NCI-H1436 (cell line): ENCODE measurements at places on chromosomes 12 and 14.

GRCh38 chr14:87207756-87208155 lies 785.2 kb downstream of the GALC start:
- no peak for DNase-seq

- no peak for DNase-seq
Measured at GRCh38 chr12:2980630-2981029, 21.4 kb downstream of the TEAD4 start.

GRCh38 chr12:30211743-30212142 lies 428.0 kb upstream of the TMTC1 start:
- DNase-seq = no peak

GRCh38 chr14:75941030-75941429 lies 40.8 kb downstream of the TGFB3 start:
- DNase-seq = no peak

DNA sequence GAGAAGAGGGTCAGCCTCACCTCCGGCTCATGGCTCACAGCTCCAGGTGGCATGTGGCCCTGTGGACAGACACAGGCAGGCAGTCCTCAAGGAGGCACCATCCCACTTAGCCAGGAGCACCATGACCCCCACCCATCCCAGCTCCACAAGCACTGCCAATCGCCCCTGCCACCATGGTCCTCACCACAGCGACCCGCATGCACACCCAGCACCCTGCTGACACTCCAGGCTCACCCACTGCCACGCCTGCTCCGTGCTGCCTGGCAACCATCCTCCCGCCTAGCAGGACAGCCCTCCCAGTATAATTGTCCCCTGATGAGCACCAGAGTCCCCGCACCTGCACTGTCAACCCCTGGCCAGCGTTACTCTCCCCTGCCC lies 50.9 kb downstream of the TRPV4 start:
- no peak for DNase-seq

DNA sequence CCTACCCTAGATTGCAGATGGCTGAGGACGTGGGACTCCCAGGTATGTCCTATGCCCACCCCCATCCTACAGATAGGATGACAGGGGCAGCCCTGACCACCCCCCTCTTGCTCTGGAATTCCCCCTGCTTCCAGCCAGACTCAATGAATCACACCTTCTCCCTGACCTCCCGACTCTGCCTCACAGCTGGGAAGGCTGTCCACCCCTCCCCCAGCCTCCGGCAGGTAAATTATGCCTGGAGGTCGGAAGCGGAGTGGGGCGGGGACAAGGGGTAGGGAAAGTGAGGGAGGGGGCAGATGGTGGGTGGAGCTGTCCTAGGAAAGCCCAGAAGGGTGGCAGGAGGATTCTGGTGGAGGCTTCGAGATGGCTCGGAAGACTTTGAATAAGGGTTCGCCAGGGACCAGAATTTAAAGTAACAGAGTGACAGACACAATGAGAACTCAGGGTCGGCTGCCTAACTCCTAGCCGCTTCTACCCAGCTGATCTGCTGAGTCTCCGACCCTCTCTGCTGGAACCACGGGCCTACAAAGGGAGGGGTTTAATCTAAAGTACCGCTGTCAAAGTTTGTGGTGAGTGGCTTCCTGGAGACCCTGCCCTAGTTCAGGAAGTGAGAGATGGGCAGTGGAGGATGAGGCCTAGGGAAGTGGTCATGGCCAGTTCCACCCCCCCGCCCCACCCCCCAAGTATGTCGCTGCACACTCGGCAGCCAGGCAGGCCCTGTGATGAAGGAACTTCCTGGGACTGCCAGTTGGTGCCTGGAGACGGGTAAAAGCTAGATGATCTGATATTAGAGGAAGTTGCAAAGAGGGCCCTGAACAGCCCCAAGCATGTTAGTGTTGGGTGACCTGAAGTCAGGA lies 4.2 kb downstream of the PLEKHG3 start:
- DNase-seq = no peak

GRCh38 chr12:79927772-79928474 lies 7.0 kb downstream of the PPP1R12A start:
- DNase-seq = no peak

DNA sequence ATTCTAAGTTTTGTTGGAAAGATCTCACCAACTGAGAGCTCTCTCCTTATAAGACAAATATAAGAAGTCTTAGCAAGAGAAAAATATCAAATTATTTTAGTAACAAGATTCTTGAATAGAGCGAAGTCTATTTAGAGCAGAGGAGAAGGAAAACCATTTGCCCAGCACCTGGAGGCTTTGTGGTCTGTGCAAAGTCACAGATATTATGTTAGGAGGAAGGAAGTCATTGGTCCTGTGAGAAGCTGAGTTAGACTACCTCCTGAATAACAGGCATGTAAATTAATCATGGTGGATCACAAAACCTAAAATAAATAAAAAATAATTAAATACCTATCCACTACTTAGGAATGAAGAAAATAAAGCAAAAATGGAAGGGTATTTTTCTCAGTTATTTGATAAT lies 38.4 kb upstream of the ATXN7L3B start:
- DNase-seq = no peak

DNA sequence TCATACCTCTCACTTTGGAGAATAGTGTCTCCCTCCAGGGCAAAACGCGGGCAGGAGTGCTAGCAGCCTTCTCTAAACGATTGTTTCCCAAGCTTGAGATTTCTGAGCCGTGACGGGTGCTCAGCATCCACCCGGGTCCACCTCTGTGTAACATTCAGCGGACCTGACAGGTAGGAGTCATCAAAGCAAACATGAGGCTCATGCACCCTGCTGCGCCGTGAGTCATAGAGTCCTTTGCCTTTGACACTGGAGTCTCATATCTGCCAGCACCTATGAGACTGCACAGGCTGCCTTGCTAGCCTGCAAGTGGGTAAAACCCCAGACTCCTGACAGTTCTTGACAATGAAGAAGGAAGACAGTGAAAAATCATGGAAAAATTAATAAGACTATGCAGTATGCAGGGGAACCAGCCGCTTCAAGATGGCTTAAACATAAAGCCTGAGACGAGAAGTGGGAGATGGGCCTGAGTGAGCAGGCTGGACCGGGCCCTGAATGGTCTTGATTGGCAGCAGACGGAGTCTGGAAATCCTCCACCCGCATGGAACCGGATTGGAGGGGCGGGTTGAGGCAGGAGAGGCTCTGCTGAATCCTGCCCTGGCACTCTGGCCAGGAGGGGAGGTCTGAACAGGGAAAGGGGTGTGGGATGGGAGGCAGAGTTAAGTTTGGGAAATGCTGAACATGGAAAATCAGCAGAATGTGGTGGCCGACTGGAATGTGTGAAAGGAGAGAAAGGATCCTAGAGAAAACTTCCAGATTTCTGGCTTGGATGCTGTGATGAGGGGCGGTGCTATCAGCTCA lies 54.2 kb downstream of the LGMN start:
- DNase-seq = no peak

DNA sequence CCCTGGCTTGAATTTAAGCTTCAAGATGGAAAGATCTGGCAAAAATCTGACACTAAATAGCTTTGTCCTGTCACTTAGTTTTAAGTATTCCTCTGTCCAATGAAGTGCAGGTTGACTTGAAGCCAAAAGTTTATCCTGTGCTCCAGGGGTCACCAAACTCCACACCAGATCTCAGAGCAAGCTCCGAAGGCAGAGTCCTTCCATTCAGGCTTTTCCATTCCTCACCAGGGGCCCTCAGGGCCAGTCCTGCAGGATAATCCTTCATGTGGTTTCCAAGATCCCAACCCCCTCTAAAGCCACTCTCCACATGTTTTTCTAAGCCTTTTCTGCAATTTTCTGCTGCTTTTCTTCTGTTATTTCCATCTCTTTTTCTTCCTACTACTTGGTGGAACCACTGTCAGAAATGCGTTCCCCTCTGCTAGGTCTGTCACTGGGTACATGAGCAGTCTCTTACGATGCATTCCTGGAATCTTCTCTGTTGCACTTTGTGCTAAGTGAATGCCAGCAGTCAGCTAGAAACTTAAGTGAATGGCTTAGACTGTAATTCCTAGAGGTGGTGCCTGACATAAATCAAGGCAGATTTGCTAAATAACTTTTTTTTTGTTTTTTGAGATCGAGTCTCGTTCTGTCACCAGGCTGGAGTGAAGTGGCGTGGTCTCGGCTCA lies 251.4 kb downstream of the MSRB3 start:
- no peak for DNase-seq

GRCh38 chr12:90940872-90941499 lies 14.0 kb downstream of the CCER1 start:
- DNase-seq = peak; percentile 10

- no peak for DNase-seq
Measured at GRCh38 chr14:74048281-74048680, 29.1 kb downstream of the BBOF1 start.

- DNase-seq = no peak
Measured at GRCh38 chr12:23333938-23334337, 615.5 kb downstream of the SOX5 start.

DNA sequence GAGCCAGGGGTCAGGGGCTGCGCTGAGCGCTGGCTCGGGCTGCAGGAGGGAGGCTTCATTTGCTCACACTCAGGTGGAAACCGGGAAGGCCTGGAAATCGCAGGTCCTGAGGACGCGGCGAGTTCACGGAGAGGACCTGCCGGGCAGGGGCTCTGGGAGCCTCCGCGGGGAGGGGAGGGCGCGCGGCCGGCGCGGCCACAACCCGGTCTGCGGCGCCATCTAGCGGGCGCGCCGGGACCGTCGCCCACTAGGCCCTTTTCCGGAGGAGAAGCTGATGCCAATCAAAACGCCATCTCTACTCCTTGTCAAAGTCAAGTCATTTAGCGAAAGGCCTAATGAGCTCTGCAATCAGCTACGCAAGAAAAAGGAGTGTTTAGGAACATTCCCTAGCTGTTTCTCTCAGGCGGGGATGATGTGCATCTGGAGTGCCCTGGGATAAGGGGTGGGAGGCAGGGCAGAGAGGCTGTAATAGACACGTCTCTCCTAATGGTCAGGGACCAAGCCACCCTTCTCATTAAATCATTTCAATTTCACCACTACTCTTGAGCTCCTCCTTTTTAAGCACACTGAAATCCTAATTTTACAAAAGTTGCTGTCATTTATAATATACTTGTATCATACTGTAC lies 885.8 kb upstream of the TMEM132C start:
- peak; percentile 27 for DNase-seq

DNA sequence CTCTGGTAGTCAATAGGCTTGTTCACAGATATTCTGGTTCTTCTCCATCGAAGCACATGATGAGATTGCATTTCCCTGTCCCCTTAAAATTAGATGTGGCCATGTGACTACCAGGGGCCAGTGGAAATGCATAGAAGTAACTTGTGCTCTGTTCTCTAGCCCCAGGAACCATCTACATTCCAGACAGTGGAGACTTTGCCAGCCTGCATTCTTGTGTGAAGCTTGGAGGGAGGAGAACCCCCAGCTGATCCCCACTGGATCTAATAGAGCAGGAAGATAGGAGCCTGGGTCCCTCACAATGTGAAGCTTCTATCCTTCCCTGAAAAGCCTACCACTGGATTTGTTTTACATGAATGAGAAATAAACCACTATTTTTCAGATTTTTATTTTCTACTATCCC lies 130.1 kb downstream of the KITLG start:
- DNase-seq = no peak

- DNase-seq = no peak
Measured at GRCh38 chr14:70096866-70097265, 91.9 kb downstream of the SLC8A3 start.

- DNase-seq = no peak
Measured at GRCh38 chr12:51662728-51663154, 71.7 kb downstream of the SCN8A start.

- DNase-seq = no peak
Measured at GRCh38 chr12:113305281-113305856, 29.5 kb downstream of the SLC8B1 start.

GRCh38 chr14:51145246-51145645 lies 50.3 kb upstream of the TRIM9 start:
- no peak for DNase-seq

DNA sequence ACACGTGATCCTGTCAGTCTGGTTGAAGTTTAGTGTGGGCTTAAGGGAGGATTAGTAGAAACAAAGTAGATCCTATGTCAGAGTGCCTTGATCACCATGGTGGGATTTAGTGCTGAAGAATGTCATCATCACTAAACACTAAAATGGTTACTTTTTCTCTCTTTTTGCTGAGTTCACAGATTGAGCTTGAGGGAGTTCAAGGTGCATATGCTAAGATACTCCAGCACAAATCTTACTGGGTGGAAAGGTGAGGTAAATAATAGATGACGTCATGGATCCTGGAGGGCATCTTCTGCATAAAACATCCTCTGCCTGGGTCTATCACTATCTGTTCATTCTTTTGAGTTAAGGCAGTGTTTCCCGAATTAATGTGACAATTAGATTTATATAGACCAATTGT lies 4.9 kb downstream of the GALNT8 start:
- DNase-seq = no peak

DNA sequence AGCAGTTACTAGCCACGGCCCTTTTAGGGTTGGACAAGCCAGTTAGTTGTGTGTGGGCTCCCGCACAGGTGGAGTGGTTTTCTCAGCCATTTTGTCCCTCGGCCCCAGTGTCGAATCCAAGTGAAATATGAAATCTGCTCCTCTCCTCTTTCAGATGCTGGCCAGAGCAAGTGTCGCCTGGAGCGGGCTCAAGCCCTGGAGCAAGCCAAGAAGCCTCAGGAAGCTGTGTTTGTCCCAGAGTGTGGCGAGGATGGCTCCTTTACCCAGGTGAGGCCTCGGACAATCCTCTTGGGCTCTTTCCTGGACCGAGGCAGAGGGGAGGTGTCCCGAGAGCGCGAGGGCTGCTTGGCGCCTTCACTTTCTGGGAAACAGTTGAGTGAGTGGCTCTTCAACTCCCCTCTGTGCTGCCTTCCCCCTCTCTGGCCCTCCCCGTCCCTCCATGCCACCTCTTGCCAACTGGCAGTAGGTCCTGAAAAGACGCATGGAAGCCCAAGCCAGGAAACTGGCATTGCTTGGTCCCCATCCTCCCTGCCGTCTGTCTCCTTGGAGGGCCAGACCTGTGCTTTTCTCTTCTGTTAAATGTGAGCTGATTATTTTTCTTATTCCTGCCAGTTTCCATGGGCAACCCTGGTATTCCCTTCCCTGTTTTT lies 74.2 kb downstream of the SMOC1 start:
- no peak for DNase-seq

GRCh38 chr14:74297986-74298385 lies 4.7 kb downstream of the ABCD4 start:
- no peak for DNase-seq

- DNase-seq = no peak
Measured at GRCh38 chr12:122371475-122372045, 50.9 kb downstream of the CLIP1 start.

DNA sequence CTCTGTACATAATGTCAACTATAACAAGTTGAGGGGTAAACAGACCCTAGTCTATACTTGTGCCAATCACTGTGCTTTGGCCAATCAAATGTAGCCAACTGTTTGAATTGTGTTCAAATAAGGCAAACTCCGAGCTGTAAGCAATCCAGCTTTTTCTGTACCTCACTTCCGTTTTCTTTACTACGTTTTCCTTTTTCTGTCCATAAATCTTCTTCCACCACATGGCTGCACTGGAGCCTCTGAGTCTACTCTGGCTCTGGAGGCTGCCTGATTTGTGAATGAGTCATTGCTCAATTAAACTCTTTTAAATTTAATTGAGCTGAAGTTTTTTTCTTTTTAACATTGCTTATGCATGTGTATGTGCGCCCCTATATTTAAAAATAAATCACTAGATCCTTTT lies 29.7 kb downstream of the CLEC1A start:
- no peak for DNase-seq

- DNase-seq = no peak
Measured at GRCh38 chr12:27511723-27512045, 12.3 kb upstream of the PPFIBP1 start.

GRCh38 chr14:65432361-65432948 lies 19.9 kb downstream of the FUT8 start:
- no peak for DNase-seq
